ENCODE measurements at places on chromosomes 4 and X.

DNA sequence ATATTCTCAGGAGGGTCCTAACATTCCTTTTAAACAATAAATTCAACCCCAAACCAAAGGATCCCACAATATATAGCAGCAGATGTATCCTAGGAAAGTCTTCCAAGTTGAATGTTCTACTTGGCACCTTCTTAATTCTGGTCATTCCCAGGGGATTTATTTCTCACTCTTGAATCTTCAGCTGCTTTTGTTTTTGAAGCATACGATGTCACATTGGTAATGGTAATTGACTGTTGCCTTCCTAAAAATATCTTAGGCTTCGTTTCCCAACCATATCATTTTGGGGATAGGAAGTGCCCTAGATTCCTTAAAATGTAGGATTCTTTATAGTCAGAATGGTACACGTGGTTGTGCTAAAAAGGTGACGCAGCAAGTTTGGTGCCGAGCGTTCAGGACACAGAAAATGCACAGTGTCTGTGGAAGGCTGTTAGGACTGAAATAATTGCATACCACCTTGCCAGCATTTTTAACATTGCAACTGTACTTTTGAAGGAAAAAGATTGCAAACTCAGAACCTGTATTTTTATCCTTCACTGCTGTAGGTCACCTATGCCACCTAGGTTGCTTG, 8.1 kb downstream of the SNX25 start:
- no peak for DNase-seq

DNA sequence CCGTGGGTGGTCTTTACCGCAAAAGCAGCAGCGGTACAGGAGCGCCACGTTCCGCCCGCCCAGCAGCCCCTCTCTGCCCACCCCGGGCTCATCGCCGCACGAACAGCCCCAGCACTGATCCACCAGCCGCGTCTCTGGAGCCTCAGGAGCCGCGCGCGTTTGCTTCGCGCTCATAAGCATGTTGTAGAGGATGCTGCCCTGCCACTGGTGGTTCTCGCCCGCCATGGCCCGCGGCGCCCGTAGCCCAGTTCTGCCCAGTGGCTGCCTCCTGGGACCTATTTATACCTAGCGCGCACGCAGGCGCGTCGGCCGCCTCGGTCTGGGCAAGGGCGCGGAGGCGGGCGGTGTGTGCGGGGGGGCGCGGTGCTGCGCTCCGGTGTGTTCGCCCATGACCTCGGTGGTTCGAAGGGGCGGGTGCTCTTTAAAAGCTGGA, at the start of gene NR0B1:
Gene NR0B1 (minus strand): TSS at position 252 of the 433 bp plus-strand sequence. CDS start 27 bp downstream, at position 225.
- DNase-seq: no peak

DNA sequence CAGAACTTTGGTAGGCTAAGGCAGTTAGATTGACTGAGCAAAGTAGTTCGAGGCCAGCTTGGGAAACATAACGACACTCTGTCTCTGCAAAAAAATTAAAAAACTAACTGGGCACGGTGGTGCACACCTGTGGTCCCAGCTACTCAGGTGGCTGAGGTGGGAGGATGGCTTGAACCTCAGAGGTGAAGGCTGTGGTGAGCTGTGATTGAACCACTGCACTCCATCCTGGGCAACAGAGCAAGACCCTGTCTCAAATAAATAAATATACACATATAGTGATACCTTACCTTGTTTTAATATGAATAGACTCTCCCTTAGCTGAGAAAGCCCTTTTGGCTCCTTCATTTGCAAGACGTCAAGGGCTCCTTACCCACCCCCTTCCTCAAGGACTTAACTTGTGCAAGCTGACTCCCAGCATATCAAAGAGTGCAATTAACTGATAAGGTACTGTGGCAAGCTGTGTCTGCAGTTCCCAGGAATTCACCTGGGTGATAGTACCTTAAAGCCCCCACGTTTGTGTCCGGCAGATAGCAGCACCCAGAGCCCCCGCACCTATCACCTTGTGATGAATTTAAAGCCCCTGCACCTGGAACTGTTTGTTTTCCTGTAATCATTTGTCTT, 655.6 kb upstream of the GALNTL6 start:
- DNase-seq: no peak

- DNase-seq: peak; percentile 9
These were observed 34.2 kb upstream of the SH3D19 start for GRCh38 chr4:151359576-151359975.

All from NCI-H748 treated with DMSO at 0.1 percent for 48 hours (cell line).